ENCODE measurements at places on chromosomes 5 and 9.

- DNase-seq = no peak
Measured at GRCh38 chr5:66617991-66618768, 22.0 kb downstream of the MAST4 start.

DNA sequence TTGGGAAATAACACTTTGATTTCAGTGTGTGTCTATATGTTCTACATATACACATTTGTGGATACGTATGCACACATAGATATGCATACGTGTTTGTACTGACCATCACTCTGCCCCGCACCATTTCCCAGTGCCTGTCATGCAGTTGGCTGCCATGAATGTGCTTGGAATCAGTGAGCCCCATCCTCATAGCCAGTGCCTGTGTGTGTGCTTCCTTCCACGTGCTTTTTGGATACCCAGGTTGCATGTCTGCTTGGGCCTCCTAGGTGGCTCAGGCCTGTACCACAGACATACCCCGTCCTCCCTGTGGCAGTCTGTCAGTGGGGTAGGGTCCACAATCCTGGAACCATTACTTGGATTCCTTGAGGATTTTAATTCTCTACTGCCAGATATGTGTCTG lies 243.6 kb downstream of the FANCC start:
- DNase-seq = no peak

DNA sequence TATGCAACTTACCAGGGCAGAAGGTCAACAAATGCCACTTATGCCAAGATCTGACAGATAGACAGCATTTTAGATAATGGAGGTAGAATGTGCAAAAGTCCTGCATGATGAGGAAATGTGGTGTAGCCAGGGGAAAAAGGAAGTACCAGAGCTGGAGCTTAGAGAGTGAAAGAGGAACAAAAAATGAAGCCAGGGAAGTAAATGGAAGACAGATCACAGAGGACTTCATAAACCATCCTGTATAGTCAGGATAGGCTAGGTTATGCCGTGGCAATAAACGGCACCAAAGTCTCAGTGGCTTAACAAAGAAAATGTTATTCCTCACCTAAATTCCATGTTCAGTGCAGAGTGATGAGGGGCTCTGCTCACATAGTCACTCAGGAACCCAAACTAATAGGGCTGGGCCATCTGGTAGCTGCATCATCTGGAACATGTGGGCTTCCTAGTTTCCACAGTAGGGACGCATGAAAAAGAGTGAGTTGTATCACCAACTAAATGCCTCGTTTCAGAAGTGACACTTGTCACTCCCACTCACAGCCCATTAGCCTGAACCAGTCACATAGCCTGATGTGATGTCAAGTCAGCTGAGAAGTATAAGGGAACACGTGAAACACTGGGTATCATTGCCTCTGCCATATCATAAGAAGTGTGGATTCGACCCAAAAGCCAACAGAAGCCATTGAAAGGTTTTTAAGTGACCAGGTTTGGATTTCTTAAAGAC lies 70.3 kb downstream of the SH3RF2 start:
- no peak for DNase-seq

DNA sequence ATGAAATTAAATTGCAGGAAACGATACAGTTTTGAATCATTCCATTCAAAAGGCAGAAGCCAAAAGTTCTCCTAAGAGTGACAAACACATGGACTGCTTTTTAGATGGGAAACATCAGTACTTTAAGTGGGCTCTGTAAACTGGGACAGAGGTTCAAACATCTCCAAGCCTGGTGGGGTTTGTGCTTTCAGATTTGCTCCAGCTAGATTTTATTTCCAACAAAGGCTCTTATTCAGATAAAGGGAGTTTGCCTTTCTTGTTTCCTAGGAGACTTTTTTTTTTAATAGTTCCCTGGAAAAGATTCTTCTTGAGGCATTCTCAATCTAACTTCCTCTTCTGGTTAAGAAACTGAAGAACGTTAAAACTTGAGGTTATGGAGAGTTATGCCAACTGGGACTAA lies 277.6 kb downstream of the TMEM38B start:
- DNase-seq = no peak

- no peak for DNase-seq
Measured at GRCh38 chr5:14208071-14209021, 65.2 kb downstream of the TRIO start.

DNA sequence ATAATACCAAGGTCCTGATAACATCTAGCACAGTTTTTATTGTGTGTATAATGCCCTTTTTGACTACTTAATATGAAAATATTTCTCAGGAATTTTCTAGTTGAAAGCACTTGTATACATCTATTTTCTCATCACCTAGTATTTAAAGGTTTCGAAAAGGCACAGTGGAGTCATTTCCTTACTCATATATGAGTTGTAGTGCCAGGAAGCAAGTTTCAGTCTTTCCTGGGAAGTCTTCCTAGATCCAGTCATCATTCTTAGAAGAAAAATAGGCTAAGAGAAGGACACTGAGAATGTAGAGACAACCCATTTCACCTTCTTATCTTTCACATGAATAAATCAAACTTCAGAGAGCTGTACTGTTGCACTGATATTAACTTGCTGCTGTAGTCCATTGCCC lies 70.2 kb downstream of the SLC25A46 start:
- no peak for DNase-seq

DNA sequence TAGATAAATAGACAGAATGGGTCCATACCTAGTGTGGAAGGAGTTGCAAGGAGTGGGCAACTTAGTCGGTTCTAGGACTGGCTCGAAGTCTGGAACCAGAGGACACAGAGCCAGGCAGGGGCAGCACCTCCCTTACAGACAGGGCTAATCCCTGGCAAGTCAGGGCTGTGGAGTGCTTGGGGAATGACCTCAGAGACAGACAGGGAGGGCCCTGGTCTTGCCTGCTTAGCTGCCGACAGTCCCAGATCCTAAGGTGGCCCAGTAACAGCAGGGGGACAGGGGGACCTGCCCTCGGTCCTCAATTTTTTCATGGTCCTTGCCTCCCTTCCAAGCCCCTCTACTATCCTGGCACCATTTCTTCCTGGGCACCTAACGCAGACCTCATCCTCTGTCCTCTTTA lies 222.4 kb upstream of the TNC start:
- no peak for DNase-seq

GRCh38 chr5:128435861-128436260 lies 102.2 kb downstream of the FBN2 start:
- no peak for DNase-seq

DNA sequence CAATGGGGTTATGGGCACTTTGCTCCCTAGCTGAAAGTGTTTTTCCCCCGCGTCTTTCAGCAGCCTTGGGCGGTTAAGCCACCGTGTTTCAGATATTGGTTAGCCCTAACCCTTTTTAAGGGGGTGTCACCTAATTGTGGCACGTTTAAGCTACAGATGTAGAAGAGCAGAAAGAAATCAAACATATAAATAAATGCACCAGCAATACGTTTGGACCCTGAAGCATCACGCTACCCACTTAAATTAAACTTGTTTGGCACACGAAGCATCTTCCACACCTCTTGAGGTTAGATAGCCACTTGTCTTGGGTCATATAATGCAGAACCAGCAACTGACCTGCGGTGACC lies 768 bp downstream of the YTHDC2 start:
- no peak for DNase-seq

DNA sequence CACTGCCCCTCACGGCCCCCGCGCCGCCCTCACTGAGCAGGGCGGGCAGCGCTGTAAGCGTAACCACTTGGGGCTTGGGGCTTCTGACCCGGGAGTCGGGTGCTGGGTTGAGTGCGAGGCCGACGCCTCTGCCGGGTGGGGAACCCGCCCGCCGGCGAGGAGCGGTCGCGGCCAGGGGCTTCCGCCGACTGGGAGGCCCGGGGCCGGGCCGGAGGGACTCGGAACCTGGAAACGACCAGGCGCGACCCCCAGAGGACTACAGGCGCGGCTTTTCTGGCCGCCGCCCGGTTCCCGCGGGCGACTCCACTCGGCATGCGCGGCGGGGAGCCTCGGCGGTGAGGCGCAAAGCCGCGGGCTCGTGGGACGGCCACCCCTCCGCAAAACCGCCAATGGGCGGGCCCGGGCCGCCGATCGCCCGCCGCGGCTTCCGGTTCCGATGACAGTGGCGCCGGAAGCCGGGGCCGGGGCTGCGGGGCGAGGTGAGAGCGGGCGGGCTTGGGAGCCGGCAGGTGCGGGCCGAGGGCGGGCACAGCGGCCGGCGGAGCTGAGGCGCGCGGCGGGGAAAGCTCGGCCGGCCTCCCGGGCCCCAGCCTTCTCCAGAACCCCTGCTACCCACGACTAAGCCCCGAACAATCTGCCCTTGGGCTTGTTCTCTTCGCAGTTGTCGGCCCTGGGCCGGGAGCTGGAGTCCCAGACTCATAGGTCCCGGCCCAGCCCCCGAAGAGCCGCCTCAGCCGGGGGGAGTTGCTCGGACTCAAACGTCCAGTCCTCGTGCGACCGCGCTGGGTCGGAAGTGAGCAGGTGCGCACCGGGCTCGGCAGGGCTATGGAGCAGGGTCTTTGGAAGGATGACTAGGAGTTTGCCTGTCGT lies at the start of gene RMND5B:
RMND5B (plus strand) TSS at position 439 of the 870 bp plus-strand sequence. CDS start 7,106 bp downstream, outside the sequence.
- DNase-seq = peak; percentile 81

DNA sequence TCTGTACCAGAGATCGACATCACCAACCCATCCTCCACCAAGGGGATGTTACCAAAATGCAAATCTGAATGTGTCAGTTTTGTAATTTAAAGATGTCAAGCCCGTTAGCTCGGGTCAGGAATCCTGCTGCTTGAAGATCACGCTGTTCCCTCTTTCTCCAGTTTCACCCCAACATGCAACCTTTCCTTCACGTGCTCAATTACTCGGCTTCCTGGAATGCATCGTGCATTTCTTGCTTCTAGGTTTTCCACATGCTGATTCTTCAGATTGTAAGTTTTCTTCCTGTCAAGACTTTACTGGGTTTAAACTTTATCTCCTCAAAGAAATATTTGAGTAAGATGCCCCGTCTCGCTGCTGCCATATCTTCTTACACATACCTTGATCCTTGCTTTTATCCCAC lies 209.5 kb upstream of the SNX2 start:
- no peak for DNase-seq

DNA sequence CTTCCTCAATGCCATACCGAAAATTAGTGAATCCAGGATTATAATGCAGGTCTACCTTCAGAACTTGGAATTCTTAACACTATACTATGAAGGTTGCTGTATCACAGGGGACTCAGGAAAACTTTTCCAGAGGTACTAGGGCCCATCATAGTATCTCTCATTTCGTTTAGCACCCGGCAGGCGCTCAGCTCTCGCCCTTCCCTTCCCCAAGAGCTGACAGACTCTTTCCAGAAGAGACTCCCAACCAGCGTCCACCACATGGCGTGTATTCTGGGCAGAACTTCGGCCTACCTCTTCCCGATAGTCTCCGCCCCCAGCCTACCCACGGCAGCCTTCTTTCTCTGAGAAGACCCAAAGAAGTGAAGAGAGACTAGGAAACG lies 271 bp downstream of the NOL8 start:
- no peak for DNase-seq

All from stimulated activated CD4-positive, alpha-beta T cell treated with anti-CD3 and anti-CD28 coated beads, Interleukin-12 subunit alpha, Interleukin-12 subunit beta, amount 100 ng/mL, for 48 hours (primary cell).